Cardiac septum (tissue), 1 donor: ENCODE measurements at places on chromosomes 2 and 18. TPM values are rescaled to one million over a fixed set of nuclear protein-coding genes. Genes with fewer than 3 reads are reported as not detected.

The SLC9A4 gene
- not detected for total RNA-seq

The GPR45 gene
- total RNA-seq = not detected

The GNAL gene
- 1.1 TPM for total RNA-seq

The HMSD gene
- 1.1 TPM for total RNA-seq

The ABCG5 gene
- not detected for total RNA-seq

The MYO5B gene
- 5.2 TPM for total RNA-seq

The ANKZF1 gene
- total RNA-seq = 22.4 TPM

The LDLRAD4 gene
- 23.3 TPM for total RNA-seq

- peak; percentile 90 for DNase-seq
These were observed 208.0 kb downstream of the TFCP2L1 start for GRCh38 chr2:121076885-121077549.

- DNase-seq = no peak
These were observed 684.8 kb downstream of the RNF144A start for GRCh38 chr2:7601990-7602389.

DNA sequence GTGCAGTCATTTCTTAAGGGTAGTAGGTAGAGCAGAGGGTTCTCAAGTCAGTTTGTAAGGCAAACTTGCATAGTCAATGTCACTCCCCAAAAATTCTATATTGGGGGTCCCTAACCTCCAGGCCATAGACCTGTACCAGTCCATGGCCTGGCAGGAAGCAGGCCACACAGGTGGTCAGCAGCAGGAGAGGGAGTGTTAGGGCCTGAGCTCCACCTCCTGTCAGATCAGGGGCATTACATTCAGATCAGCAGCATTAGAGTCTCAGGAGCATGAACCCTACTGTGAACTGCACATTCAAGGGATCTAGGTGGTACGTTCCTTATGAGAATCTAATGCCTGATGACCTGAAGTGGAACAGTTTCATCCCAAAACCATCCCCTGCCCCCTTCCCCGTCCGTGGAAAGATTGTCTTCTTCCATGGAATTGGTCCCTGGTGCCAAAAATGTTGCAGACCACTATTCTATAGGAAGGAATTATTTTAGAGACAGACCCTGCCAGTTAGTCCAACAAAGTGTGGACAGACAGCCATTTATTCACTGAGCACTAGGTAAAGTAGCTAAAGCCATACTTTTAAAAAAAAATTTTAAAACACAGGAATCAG lies 6.7 kb downstream of the COA5 start:
- DNase-seq = no peak

GRCh38 chr2:223068071-223068470 lies 16.1 kb downstream of the KCNE4 start:
- no peak for DNase-seq

GRCh38 chr2:229611360-229611759 lies 103.0 kb downstream of the DNER start:
- no peak for DNase-seq

GRCh38 chr18:59459369-59460071 lies 100.5 kb upstream of the LMAN1 start:
- DNase-seq = no peak

DNA sequence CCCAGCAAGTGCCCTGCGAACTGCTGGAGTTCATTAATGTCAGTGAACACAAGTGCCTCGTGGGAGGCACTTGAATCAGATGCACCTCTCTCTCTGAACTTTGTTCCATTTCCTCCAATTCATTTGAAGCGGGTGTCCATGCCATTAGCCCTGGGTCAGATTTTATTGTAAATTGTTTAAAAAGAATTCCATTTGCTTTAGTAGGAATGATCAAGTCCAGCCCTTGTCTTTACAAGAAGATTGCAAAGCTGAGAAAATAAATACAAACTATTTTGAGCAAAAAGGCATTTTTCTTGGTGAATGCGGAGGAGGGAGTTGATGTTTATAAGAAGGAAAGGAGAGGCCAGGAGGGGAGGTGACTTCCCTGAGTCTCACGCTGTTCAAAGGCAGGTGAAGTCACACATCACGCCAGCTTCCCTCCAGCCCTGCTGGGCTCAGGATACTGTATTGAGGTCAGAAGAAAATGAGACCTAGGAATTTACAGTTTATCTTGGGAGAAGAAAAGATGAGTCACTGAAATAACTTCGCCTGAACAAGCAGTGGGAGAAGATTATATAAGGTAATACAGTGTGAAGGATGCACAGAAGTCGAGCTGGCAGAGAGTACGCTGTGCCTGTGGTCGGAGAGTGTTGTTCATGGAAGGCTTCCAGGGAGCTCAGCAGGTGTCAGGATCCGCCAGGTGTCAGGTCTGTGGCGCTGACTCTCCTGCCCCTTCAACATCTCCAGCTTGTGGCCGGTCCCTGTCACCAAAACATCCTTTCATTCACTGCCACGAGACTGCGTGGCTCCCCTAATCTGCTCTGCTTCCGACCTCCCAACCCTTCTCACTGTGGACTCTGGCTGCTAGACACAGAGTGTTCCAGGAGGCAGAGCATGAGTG lies 36.5 kb downstream of the EFR3B start:
- DNase-seq = no peak

DNA sequence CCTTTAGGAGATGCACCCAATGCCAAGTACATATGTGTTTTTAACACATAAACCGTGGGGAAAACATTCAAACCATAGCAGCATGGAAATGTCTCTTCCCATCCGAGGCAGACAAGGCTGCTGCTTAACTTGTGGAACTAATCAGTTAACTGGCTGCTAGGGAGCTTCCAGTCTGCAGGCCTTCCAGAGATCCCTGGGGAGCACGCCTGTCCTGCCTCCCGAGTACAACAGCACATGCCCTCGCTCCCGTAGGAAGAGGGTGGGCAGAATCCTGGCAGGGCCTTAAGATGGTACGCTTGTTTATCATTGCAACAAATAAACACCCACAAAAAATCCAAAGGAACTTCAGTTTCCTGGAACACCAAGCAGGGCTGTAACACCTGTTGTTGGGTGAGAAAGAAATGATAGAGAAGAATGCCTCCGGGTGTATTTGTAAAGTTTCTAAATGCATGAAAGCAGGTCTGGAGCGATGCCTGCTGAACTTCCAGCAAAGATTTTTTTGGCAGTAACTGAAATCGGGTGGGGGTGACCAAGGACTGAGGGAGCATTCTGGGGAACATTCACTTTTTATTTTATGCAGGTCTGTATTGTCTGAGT lies 56.2 kb downstream of the EDAR start:
- DNase-seq = no peak

- no peak for DNase-seq
These were observed 139.4 kb upstream of the SIX3 start for GRCh38 chr2:44801841-44802776.

GRCh38 chr2:153431114-153431513 lies 47.4 kb downstream of the RPRM start:
- DNase-seq = no peak

DNA sequence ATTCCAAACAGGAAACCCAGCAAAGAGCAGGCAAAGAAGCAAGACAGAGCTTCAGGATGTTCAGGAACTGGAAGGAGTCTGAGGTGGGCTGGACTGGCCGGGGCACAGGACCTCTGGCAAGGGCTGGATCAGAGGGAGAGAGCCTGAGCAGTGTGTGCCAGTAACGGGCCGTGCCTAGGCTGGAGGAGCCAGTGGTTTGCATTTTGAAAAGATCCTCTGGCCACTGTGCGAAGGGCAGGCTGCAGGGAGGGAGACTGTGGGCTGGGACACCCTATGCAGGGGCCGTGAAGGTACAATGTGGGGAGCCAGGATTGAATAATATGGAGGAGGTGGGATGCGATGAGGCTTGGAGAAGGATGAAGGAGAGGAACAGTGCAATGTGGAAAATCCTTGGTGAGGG lies 6.2 kb upstream of the SDC1 start:
- no peak for DNase-seq
